ENCODE measurements at places on chromosomes 2 and 18. TPM values are rescaled to one million over a fixed set of nuclear protein-coding genes. Genes with fewer than 3 reads are reported as not detected.

GYPC gene
- 92.6 TPM for total RNA-seq

FAM124B gene
- total RNA-seq: 4.8 TPM

VRK2 gene
- 25.7 TPM for total RNA-seq

DNA sequence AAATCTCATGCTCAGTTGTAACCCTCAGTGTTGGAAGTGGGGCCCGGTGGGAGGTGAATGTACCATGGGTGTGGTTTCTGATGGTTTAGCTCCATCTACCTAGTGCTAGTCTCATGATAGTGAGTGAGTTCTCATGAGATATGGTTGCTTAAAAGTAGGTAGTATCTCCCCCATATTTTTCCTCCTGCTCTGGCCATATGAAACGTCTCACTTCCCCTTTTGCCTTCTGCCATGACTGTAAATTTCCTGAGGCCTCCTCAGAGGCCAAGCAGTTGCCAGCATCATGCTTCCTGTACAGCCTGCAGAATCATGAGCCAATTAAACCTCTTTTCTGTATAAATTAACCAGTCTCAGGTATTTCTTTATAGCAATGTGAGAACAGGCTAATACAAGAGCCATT is 62.8 kb upstream of the RNF152 start:
- no peak for DNase-seq

Data from lower lobe of right lung (tissue), 2 donors.